CD4-positive, alpha-beta T cell (primary cell): ENCODE measurements at places on chromosomes 2 and 18. TPM values are rescaled to one million over a fixed set of nuclear protein-coding genes. Genes with fewer than 3 reads are reported as not detected.
A peak's percentile ranks its signal among the peaks of the same experiment; 100 is the strongest.

GRCh38 chr2:215529271-215529670 is 93.4 kb upstream of the FN1 start:
- DNase-seq = no peak

Gene G6PC2
- not detected for total RNA-seq

Gene RTP5
- total RNA-seq = 0.36 TPM

Gene ALLC
- total RNA-seq = not detected

DNA sequence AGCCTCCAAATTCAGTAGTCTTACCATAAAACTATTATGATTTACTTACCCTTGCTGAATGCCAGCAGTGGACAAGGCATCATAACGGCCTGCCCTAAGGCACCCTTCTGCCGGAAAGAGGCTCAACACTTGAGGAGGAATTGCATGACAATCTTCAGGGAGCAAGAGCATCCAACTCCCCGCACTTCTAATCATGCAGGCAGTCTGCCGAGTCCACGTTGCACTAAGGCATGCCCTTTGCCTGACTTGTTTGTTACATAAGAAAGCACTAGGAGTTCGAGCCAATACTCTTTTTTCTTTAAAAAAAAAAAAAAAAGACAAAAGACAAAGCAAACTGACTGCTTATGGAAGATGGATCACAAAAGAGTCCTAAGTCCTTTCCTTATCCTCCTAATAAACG is 17.9 kb upstream of the SPTBN1 start:
- DNase-seq = no peak

Gene CDK15
- not detected for total RNA-seq

DNA sequence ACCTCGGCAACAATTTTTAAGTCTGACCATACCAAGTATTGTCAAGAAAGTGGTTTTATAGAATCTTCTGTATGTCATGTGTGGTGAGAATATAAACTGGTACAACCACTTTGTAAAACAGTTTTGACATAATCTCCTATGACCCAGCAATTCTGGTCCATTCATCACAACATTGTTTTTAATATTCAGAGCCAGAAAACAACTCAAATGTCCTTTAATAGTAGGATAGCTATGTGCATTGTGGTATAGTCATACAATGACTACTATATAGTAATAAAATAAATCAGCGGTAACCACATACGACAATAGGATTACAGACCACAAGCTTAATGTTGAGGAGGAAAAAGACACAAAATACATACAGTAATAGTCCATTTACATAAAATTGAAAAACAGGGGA is 175.2 kb upstream of the SPATS2L start:
- DNase-seq = no peak

Gene GREB1
- 0.31 TPM for total RNA-seq

DNA sequence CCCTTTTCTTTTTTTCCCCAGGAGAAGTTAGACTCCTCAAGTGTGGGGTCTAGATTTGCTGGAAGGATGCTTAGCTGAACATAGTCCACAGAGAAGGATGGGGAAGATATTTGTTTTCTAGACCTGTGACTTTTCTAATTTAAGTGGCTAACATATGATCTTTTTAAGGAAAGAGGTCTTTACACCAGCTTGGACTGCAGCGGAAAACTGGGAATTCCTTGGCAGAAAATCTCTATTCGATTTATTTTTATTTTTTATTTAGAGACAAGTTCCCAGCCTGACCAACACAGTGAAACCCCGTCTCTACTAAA is 148.4 kb downstream of the MYCN start:
- DNase-seq = no peak

DNA sequence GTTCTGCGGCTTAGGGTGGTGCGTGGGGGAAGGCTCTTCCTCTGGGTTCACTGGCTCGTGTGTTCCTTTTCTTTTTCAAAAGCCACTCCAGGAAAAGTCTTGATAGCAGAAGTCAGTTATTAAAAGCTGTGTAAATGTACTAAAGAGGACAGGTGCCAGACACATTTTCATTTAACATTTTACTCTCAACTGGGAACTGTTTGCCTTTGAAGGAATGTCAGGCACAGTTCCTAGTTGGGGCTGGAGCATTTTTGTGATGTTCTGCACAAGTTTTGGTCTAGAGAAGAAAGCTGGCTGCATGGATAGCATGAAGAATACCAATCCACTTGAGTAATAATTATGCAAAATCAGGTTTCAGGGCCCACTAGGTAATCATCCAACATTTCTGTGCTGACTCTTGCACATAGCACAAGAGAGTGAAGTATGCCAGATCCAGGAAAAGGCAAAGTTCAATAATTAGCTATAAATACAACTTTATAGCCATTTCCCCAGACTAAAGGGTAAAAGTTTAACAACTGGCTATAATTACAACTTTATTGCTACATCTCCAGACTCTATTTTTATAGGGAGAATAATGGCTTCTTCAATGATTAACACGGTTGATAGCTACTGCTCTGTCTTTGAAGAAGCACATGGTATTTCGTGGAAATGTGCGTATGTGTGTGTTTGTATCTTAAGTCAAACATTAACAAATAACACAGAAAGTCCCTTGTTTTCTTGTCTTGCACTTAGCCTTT is 16.2 kb downstream of the SCYGR8 start:
- DNase-seq = no peak

- DNase-seq = no peak
Observed at GRCh38 chr2:15633971-15634346, 42.3 kb downstream of the DDX1 start.

DNA sequence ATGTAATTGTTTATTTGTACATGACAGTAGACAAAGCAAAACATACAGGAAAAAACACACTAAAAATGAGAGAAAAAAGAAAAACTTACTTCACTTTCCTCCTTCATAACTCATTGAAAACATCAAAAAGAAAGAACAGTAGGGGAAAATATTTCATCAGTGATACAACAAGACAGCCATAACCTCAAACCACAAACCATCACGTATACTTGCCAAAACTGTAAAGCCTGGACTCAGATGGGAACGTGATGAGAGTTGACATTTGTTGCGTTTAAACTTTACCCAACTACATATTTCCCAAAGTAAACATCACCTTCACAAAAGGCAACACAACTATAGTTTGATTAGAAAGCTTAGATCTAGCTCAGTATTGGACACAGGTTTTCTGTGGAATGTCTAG is 278.2 kb upstream of the COL3A1 start:
- DNase-seq = no peak

DNA sequence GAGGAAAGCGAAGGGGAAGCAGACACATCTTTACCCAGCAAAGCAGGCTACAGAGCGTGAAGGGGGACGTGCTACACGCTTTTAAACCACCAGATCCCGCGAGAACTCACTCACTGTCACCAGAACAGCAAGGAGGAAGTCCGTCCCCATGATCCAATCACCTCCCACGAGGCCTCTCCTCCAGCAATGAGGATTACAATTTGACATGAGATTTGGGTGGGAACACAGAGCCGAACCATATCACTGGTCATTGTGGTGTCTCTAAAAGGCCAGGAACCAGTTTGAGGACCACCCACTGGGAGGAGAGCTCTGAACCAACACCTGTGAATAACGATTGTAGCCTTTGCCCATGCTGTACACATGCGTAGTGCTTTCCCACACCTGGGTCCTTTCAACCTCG is 116.6 kb upstream of the FAM136A start:
- DNase-seq = no peak

- peak; percentile 46 for DNase-seq
Observed at GRCh38 chr18:48455555-48456478, 46.6 kb upstream of the ZBTB7C start.

GRCh38 chr2:16644221-16644925 is 21.3 kb downstream of the CYRIA start:
- no peak for DNase-seq

GRCh38 chr2:235611349-235611748 is 117.5 kb downstream of the AGAP1 start:
- no peak for DNase-seq

- DNase-seq = no peak
Observed at GRCh38 chr2:29761278-29761677, 160.1 kb downstream of the ALK start.

Gene PPP1R1C
- total RNA-seq = not detected

Gene RESP18
- total RNA-seq = not detected

DNA sequence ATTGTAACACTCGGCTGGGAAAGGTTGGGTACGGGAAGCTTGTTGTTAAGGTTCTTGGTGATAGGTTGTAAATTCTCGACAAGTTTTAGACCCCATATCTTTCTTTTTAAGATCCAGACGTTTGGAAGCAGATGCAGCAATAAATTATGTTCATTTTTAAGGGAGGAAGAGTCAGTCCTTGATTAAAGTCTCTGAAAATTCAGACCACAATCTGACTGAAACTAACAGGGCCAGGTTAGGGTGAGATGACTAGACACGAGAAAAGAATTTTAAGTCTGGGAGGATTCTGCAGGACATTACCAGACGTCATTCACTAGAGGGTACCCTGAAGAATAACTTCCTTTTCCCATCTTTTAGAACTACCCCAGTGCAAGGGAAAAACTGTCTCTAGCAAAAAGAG is 16.1 kb downstream of the WIPF1 start:
- DNase-seq = no peak

Gene NEU4
- 4.3 TPM for total RNA-seq

Gene SLC4A3
- 0.20 TPM for total RNA-seq

DNA sequence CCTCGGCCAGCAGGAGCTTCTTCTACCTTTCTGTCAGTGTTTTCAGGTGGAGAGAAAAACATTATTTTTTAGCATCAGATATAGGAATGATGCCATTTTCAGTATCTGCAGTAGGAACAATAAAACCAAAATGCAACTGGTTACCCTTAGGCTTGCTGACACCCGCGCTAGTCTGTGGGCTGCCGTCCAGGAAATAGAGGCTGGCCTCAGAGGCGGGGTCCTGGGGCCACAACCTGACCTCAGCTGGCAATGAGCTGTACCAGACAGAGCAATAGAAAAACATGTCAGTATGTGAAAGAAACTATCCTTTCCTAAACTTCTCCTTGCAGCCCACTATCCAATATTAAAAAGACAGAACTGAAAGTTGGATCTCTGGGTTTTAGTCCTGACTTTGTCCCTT is 4.6 kb upstream of the ST6GAL2 start:
- DNase-seq = no peak

GRCh38 chr2:47525167-47525566 is 122.2 kb downstream of the MSH2 start:
- DNase-seq = no peak

Gene KIF5C
- total RNA-seq = 7.3 TPM

DNA sequence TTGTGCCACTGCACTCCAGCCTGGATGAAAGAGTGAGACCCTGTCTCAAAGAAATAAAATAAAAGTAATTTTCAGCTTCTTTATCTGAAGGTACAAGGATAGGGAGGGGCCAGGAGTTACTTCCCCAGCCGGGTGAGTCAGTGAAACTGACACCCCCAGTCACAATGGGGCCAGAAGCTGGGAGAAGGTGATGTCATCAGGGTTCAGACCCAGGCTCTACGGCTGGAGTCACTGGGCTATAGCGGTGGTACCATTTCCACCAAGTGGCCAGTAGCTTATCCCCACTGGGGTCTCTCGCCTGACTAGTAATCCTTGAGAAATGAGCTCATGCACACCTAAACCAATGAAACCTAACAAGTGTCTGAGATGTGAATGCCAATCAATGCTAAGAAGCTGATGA is 107.9 kb downstream of the ALPK2 start:
- DNase-seq = no peak

Gene L3MBTL4
- total RNA-seq = 0.47 TPM

DNA sequence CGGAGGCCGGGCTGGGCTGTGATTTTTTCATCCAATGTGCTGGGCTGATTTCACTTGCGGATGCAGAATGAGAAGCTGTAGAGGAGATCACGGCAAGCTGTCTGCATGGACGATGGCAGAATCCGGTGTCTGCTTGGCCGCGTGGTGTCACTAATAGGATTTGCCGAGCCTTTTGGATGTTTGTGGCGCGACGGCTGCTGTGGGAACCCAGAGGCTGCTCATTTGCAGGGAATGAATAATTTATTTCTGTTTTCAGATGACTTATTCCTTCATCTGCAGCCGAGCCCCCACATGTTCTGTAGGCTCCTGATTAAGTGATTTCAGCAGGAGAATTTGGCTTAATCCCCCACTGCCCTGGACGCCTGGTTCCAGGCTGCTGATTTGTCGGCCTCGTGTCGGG is 62.6 kb downstream of the ODC1 start:
- DNase-seq = no peak

Gene MYO7B
- 0.14 TPM for total RNA-seq

DNA sequence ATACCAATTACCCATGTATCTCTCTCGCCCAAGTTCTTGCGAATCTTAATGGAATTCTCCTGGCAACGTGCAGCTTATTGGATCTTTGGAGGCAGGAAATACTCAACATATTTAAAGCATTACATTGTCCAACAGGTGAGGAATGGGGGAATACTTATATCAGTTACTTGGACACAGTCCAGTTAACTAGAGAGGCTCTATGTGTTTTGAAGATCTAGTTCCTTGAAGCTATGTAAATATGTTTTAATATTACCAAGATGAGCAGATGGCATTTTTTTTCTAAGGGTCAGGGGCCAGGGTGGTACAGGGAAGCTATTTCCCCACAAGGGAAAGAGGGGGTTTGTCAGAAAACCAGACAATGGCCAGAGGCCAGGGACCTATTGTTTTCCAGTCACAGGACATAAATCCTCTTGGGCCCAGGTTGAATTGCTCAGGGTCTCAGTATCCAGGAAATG is 26.8 kb upstream of the MC5R start:
- DNase-seq = no peak

Gene CD28
- 128 TPM for total RNA-seq
